CD4-positive, alpha-beta T cell (primary cell): ENCODE measurements at places on chromosomes 13 and 19.
A peak's percentile ranks its signal among the peaks of the same experiment; 100 is the strongest.

DNA sequence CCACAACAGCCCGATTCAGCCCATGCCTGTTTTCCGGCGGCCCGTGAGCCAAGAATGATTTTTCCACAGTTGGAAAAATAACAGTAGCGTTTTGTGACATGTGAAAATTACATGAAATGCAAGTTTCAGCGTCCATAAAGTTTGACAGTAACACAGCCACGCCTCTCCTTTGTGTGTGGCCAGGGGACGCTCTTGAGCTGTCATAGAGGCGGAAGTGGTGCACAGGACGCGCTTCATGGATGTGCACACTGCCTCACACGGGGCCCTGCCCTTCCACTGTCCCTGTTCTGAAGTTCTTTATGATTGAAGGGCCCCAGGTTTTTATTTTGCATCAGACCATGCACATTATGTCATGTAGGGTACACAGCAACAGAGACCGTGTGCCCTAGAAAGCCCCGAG, 12.4 kb upstream of the ELAVL1 start:
- peak; percentile 61 for DNase-seq

- DNase-seq: peak; percentile 76
Observed at GRCh38 chr19:50537769-50538230, 24.1 kb upstream of the ASPDH start.

DNA sequence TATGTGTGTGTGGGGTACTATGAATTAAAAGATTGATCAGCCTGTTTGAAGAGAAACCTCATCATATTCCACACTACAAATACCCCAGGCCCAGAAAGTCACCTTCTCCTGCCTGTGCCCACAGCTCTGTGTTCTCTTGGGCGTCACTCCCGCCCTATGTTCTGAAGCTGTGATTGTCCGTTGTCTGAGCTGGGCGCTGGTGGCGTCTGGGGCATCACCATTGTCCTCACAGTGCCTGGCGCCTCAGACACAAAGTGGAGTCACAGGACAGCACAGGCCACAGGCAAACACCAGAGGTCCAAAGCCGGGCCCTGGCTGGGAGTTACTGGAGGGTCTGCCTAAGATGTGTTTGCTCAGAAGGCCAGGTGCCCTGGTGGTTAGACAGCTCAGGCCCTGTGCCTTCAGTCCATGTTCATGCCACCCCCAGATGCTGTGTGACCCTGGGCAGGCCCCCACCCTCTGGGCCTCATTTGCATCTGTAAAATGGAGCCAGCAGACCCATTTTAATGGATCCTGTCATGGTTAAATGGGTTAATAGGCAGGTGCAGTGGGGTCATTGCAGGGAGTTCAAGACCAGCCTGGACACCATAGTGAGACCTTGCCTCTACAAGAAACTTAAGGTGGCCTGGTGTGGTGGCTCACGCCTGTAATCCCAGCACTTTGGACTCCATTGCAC, 34.5 kb downstream of the DNM2 start:
- no peak for DNase-seq

DNA sequence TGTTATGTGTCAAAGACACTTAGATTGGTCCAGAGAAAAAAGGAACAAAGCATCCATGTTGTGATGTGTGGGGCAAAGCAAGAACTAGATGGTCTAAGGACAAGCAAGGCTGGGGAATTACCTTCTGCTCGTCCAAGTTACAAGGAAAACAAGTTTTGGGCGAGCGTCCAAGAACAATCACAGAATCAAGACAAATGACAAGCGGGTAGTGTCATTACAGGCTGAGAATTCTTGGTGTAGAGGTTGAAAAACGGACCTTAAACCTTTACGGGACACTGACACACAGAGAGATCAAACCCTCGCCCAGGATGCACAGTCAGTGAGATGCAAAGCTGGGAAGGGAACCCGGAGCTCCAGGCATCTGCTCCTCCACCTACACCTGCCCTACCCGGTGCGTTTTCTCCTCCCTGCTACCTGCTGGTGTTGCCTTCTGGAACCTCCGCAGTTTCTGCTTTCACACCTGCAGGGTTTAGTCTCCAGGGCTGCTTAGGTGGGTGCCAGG, 515 bp upstream of the ZNF324B start:
- no peak for DNase-seq

DNA sequence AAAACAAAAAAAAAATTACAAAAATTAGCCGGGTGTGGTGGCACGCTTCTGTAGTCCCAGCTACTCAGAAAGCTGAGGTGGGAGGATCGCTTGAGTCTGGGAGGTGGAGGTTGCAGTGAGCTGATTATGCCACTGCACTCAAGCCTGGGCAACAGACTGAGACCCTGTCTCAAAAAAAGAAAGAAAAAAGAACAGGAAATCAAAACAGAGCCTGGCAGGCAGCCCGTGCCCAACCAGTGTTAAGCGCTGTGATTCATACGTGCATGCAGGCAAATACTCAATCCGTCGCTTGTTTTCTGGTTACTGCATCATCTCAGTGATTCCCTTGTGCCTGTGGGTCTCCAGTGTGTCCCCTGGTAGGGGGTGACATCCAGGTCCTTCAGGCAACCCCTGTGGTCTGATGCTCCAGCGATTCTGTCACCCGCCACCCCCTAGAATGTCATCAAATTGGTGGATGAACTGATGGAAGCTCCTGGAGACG, 18.1 kb downstream of the DDX39A start:
- DNase-seq: peak; percentile 49

GRCh38 chr19:1288226-1288612, 2.5 kb downstream of the EFNA2 start:
- DNase-seq: no peak

DNA sequence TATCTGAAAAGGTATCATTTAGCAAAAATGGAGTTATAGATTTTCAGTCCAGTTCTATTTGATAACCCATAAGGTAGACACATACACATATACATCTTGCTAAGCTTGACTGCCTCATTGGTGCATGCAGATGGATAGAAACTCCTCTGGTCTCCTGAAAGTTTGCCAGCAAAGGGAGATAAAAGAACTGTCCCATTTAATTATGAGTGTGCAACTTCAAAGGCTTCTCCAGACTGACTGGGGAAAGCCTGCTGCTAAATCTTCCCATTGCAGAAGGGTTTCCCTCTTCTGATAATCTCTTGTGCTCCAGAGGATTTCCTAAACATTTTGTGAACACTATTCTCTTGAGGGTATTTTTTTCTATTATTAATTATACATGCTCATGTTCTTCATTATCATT, 131.9 kb downstream of the ITGBL1 start:
- no peak for DNase-seq

- no peak for DNase-seq
Observed at GRCh38 chr19:58170860-58171259, 12.0 kb upstream of the ZNF274 start.

DNA sequence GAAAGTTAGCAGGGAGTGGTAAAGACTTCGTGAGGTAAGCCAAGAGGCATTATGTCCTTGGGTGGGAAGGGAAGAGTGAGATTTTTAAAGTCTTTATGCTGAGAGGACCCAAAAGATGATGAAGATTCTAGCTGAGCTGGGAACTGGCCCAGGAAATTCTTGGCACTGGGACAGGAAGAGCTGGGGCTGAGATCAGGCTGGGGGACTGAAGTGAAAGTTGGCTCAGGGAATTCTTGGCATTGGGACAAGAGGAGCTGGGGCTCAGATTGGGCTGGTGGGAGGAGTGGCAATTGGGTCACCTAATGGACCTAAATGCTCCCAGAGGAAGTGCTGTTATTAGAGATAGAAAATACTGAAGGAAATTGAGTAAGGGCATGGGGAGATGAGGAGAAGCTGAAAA, 8.8 kb downstream of the SCEL start:
- DNase-seq: no peak

GRCh38 chr19:34386645-34387445, 17.4 kb upstream of the PDCD2L start:
- no peak for DNase-seq

DNA sequence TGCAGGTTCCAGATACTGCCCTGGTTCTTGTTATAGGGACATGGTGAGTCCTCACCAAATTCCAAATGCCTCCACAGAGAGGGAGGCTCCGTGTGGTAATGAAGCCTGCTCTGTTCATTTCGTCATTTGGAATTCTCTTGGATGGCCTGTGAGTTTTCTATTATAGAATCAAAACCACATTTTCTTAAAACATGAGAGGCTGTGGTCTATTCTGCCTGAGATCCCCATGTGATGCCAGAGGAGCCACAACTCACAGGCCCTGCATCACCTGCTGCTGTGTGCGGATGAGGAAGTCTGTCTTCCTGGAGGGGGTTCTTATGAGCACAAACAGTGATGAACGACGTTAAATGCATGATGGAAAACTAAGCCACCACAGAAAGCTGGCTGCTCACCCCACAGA, 264.4 kb downstream of the UQCRFS1 start:
- DNase-seq: no peak

DNA sequence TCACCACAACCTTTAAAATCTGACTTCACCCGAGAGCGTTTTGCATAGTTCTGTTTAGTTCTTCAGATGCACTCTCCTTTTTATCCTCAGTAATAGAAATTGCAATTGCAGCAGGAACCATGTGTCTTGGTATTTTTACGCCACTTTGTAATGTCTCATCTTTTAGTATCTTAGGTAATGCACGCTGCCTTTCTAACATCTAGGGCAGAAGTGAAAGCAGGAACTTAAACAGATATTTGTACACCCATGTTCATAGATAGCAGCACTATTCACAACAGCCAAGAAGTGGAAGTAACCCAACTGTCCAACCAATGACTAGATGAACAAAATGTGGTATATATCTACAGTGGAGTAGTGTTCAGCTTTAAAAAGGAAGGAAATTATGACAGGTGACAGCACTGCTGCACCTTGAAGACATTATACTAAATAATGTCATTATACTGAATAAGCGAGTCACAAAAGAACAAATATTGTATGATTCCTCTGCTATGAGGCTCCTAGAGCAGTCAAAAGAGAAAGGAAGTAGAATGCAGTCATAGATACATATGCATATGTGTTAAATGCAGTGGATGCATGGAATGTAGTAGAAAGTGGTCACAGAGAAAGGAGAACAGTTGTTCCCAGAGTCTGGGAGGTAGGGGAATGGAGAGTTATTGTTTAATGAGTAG, 105.9 kb upstream of the GJB6 start:
- DNase-seq: no peak

GRCh38 chr13:26811581-26811980, 51.0 kb upstream of the GPR12 start:
- no peak for DNase-seq

GRCh38 chr19:11044431-11044830, 44.8 kb upstream of the LDLR start:
- DNase-seq: no peak

DNA sequence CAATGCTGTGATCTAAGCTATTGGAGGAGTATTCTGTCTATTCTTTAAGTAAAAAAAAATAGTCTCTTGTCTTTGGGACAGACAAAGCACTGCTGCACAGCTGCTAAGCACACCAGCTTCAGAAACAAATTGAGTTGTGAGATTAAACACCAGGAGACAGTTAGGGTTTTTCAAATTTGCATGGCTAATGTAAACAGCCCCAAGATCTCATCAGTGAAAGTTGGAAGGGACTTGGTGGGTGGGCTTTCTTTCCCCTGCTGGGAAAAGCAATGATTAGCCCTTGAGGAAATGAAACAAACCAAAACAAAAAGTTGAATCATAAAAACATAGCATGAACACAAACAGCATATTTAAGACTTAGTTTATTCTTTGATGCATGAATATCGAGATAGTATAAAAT, 143.6 kb upstream of the SLITRK1 start:
- no peak for DNase-seq

- DNase-seq: no peak
Observed at GRCh38 chr13:50421473-50422130, 406.4 kb downstream of the KCNRG start.

- no peak for DNase-seq
Observed at GRCh38 chr19:7010722-7011593, 10.3 kb downstream of the MBD3L2B start.

- DNase-seq: no peak
Observed at GRCh38 chr13:38752686-38753085, 65.8 kb downstream of the FREM2 start.

GRCh38 chr19:19103167-19103566, 35.1 kb downstream of the TMEM161A start:
- DNase-seq: no peak

GRCh38 chr19:35710784-35711723, 6.7 kb downstream of the ZBTB32 start:
- DNase-seq: no peak

DNA sequence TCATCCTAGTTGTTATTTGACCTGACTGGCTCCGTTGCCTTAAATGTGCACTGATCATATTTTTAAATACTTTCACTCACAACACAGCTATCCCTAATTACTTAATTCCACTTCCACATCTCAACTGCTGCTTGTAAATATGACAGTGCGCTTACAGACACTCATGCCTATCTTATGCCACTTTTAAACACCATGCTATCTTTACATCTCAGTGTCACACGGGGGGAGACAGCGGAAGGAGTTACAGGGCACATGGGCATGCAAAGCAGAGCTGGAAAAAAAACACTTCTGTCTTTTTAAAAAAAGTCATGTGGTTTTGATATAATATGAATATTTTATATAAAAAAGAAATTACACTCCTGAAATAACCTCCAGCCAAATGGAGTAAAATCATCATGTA, 44.1 kb downstream of the SMAD9 start:
- DNase-seq: no peak

DNA sequence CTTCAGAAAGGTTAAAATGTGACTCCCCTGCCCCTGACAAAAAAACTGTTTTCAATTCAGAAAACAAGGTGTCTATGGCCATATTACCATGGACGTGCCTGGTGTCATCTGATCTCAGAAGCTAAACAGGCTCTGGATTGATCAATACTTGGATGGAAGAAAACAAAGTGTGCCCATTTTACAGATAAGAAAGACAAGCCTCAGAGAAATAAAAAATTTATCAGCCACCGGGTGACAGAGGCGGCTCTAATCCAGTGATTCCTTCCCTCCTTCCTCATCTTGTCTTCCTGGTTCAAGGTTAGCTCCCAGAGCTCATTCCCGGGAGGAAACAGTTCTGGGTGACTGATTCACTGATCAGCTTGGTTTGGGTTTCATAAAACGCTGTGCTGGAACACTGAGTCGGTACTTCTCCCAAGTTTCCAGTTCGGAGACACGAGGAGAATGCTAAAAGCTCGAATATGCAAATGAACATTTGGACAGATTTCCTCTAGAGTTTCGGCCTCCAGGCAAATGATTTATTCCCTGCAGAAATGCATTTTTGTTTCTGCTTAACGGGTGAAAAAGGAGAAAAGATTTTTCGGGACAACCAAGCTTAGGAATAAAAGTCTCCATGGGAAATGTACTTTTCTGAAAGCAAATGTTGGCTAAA, 211.2 kb downstream of the UQCRFS1 start:
- no peak for DNase-seq

- DNase-seq: peak; percentile 18
Observed at GRCh38 chr19:2774953-2775555, 8.0 kb downstream of the SGTA start.

DNA sequence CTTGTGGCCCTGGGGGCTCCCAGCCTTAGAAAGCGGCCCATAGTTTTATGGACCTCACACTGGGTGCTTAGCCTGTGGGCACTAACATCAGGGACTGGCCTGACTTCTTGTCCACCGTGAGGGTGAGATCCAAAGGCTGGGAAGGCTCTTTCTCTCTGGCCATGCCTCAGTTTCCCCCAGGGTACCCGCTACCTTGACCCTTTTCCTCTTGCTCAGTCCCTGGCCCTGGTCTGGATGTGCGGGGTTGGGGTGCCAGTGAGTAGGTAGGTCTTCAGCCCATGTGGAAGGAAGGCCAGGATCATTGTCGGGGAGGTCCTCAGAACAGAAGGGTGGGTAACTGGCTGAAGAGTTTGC, 1.6 kb upstream of the TMEM161A start:
- no peak for DNase-seq
